WERI-Rb-1 (cell line): ENCODE measurements at places on chromosomes 2 and 18.

- DNase-seq, result no peak
Measured at GRCh38 chr2:224444021-224444420, 42.1 kb upstream of the FAM124B start.

DNA sequence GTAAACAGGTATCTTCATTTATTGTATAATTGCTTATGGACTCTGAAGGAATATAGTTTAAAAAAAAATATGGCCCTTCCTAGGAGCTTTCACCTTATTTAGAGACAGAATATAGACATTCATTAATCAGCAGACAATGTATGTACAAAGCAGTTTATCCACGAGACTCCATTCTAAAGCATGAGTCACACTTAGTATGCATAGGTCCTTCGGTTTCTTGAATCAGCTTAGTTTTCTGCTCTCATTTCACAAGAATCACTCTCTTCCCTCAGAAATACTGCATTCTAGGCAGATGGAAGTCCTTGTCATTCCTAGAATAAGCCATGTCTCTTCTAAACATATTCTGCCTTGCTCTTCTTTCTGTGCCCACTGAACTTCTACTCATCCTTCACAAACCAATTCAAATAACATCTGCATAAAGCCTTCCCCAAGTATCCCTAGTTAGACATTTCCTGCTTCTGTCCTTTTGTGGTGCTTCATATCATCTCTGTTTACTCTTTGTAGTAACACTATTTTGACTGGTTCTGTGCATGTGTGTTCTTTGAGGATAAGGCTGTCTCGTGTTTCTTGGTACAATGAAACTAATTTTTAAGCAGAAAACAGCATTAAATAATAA, 84.5 kb downstream of the PTRHD1 start:
- no peak for DNase-seq

- DNase-seq, result no peak
Measured at GRCh38 chr18:68484241-68484640, 230.7 kb downstream of the TMX3 start.

- DNase-seq, result no peak
Measured at GRCh38 chr2:121707920-121708361, 28.7 kb downstream of the NIFK start.

DNA sequence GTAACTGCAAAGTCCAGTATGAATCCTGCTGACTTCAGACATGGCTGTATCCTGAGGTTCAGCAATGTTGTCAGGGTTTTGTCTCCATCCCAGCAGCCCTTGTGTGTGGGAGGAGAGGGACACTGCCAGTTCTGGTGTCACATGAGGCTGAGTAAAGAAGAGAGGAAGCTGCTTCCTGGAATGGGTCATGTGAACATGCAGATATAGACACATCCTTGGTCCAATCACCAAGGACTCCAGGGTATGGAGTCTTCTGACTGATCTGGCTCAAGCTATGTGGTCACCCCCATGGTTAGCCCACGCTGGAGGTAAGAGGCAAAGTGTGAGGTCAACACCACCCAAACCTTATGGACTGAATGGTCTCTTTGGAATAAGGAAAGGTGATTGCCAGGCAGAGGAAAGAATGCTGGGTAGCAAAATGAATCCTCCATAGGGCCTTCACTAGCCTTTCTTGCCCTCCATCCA, 134.4 kb upstream of the SLC1A4 start:
- no peak for DNase-seq

DNA sequence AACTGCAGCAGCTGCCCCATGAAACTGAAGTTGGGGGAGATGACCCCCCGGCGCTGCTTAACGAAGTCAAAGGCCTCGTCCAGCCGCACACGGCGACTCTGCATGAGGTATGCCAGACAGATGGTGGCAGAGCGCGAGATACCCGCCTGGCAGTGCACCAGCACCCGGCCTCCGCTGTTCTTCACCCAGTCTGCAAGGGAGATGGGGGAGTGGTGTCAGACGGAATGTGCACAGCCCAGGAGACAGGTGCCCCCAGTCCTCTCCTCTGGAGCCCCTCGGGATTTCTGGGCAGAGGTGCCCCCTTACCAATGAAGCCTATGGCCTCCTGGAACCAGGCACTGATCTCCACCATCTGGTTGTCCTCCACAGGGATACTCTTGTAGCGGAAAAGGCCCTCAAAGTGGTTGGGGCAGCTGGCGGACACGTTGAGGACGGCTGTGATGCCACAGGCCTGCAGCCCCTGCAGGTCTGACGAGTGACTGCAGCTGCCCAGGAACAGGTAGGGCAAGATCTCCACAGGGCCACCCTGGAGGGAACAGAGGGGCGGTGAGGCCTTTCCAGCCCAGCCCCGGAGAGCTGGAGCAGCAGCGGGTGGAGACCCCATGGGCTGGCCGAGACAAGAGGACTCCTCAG, 1.3 kb downstream of the DUSP2 start:
- DNase-seq, result peak; percentile 59

GRCh38 chr18:33745151-33745795, 167.3 kb downstream of the ASXL3 start:
- no peak for DNase-seq

DNA sequence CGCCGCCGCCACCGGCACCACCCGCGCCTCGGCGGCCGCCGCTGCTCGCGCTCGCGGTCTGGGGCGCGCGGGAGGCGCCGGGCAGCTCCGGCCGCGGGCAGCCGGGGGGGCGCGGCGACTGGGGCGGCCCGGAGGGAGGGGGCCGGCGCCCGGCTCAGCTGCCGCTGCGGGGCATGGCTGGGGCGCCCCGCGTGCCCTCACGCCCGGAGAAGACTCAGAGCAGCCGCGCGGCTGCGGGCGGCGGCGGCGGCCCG, 295 bp downstream of the GAREM1 start:
- no peak for DNase-seq

DNA sequence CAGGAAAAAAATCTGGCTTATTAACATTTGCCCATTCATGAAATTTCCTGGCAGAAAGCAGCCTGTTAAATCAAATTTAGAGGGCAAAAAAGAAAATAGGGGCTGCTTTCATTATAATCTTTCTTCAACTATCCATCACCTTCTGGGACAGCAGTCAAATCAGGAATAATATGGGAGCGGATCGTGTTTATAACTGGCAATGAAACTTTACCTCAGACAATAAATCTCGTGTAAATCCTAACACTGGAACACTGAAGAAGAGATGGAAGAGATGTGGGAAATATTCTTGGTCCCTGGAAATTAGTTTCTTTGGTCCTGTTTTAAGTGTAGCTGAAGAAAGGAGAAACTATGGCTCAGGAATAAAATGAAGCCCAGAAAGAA, 77.5 kb upstream of the SERTAD2 start:
- DNase-seq, result no peak

- DNase-seq, result no peak
Measured at GRCh38 chr2:26885651-26886329, 37.9 kb downstream of the DPYSL5 start.

- DNase-seq, result no peak
Measured at GRCh38 chr2:42036940-42037339, 10.9 kb upstream of the PKDCC start.

GRCh38 chr2:213216461-213216860, 65.0 kb upstream of the IKZF2 start:
- no peak for DNase-seq

GRCh38 chr2:83536556-83536955, 922.5 kb downstream of the SUCLG1 start:
- no peak for DNase-seq

GRCh38 chr18:78454221-78454620, 525.4 kb upstream of the SALL3 start:
- no peak for DNase-seq

DNA sequence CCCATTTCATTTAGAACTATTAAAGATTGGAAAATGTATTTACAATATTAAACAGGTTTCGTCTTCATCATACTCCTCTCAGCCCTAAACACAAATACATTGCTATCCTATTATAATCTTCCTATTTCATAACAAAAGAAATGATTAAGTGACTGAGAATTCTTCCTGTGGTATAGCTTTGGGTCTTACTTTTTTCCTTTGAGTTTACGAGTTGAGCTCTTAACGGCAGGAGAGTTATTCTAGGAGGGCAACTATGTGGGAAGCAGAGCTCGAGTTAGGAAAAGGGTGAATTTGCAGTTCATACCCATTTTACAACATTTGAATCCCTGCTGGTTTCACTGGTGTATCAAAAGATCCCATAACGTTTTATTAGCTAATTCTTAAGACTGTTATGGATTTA, 105.0 kb downstream of the FIGN start:
- no peak for DNase-seq

DNA sequence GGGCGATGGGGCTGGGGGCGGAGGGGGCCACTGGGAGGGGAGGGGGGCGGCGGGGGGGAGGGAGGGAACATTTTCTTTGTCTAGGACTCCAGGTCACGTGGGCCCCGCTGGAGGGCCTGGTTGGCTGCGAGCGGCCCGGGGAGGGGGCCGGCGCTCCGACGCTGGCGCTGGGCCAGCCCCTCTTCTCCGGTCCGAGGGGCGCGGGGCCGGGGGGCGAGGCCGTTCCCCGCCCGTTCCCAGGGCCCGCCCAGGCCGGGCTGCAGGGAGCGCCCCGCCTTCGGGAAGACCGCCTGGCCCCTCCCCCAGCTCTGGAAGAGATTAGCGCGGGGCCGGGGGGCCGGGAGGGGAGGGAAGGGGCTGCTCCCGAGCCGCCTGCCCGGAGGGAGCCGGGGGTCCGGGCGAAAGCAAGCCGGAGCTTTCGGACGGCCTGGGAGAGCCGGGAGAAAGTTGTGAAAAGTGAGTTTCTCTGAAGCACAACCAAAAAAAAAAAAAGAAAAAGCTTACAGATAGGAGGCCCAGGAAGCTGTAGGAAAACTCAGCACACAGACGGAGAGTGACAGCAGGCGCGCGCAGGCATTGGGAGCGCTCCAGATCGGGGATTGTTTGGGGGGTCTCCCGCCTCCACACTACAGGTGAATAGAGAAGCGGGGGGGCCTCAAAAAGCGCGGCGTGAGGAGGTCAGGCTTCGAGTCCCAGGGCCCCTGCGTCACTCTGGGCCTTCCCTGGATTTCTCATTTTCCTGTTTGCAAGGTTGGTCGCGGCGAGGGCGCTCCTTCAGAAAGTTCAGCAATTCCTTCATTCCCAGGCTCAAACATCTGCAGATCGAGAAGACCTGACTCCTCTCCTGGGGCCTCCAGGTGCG, 84.1 kb upstream of the POMC start:
- peak; percentile 92 for DNase-seq

DNA sequence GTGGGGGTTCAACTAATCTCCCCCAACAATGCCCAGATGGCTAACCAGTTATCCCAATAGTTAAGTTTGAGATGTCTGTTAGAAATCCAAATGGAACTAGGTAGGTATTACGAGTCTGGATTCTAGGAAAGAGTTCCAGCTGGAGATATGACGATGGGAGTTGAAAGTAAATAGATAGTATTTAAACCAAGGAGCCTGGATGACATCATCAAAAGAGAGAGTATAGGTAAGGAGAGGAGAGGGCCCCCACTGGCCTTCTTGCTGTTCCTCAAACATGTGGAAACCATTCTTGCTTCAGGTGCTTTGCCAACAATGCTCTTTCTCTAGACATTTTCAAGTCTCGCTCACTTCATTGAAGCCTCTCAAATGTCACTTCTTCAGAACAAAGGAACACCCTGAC, 26.0 kb upstream of the PAIP2B start:
- DNase-seq, result no peak

DNA sequence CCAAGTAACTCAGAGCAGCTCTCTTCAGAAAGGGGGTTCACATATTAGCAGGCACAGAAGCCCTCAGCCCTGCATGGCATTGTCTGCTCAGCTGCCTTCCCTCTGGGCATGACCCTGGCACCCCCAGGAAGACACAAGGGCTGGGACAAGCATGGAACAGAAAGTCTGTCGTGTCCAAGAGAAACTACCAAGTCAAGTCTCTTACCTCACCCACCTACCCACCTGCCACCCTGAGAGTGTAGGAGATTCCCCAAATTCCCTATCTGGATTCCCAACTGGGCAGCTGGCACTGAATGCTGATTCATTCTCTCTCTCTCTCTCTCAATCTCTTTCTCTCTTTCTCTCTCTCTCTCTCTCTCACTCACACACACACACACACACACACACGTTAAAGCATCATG, 21.6 kb downstream of the SMAD7 start:
- no peak for DNase-seq

DNA sequence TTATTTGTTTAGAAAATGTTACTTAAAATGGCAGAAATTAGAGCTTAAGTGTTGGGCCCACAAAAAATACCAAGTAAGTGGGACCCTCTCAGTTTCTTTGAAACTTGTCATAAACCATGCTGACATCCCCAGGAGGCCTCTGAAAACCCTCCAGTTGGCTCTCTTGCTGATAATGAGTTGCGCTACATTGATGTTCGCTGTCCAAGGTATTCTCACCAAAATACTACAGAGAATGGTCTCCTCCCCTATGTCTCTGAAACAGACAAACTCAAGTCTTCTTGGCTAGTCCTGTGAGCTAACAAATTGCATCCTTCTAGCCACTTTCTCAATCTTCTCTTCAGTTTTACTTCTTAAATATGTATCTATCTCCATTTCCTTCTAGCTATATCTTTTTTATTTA, 669.4 kb downstream of the IRS1 start:
- no peak for DNase-seq

DNA sequence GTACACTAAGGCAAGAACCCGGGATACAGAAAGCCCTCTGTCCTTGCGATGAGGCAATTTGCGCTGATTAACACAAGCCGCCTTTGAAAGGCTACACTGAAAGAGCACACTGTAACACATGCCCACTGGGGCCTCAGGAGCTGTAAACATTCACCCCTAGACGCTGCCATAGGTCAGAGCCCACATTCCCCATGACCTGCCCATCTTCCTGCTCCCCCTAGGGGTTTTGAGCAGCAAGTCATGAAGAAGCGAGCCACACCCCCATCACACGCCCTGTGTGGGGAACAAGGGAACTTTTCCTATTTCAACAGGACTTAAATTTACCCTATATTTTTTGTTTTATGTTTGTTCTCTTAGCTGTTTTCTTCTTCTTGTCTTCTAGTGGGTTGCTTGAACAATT, 47.8 kb upstream of the SLC4A10 start:
- peak; percentile 40 for DNase-seq

- no peak for DNase-seq
Measured at GRCh38 chr2:133438026-133438425, 130.2 kb downstream of the NCKAP5 start.

DNA sequence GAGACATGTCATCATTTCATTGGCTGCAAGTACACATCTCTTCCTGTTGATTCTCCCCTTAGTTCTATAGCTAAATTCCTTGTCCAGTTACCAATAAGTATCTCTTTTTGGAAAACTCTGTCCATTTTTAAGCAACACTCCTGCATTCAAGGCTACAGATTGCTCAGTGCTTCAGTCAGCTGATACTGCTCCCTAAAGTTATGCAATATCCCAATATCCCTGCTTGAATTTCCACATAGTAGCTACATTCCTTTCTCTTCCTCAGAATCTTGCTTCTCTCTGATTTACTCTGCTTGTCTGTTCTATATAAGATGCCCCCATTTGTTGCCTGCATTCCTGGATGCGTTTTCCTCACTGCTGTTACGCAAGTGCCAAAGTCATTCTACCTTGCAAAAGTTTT, 109.8 kb downstream of the PARD3B start:
- DNase-seq, result no peak

GRCh38 chr2:45932278-45932975, 281.0 kb downstream of the PRKCE start:
- no peak for DNase-seq

- DNase-seq, result no peak
Measured at GRCh38 chr2:224776795-224777558, 60.8 kb upstream of the CCDC195 start.

GRCh38 chr2:70827388-70827787, 7.0 kb upstream of the CLEC4F start:
- DNase-seq, result no peak

- no peak for DNase-seq
Measured at GRCh38 chr2:206562375-206562774, 79.9 kb upstream of the FAM237A start.
